Activated T-helper 1 cell treated with anti-CD3 and anti-CD28 coated beads, Interleukin-2, amount 50 U/mL, for 16 hours (primary cell): ENCODE measurements at places on chromosomes 4 and X.

GRCh38 chrX:39318506-39319343 is 517.5 kb downstream of the MID1IP1 start:
- DNase-seq, result no peak

GRCh38 chr4:157792716-157793115 is 380.1 kb downstream of the GASK1B start:
- no peak for DNase-seq

DNA sequence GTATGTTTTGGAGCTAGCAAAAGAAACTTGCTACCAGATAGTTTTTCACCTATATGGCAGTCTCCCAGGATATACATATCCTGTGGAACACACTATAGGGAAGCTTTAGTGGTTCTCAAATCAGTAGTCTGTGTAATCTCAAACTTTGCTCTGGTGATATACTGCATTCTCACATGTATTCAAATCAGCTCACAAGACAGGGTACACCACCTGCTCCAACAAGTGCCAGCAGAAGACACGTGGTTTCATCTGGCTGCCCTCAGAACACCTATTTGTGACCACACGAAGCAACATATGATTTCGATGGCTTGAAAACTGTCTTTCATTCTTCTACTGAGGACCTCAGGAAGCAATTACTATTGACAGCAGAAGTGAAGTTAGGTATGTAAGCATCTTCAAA is 37.7 kb downstream of the BCLAF3 start:
- no peak for DNase-seq

DNA sequence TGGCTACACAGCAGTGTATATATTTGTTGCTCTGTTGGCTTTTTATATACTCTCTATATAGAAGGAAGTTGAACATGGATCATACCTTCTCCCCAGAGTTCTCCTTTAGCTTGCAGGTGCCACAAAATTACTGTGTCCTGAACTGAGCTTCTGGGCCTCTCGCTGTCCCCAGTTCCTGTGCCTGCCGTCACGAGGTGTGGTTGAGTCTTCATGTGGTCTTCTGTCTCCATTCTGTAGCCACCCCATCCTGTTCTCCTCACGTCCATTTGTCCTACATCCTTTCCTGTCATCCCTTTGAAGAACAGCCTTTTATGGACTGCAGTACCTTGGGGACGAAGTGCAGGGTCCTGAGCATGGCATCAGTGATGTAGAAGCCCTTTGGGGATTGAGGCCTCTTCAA is 14.5 kb downstream of the TMEM131L start:
- no peak for DNase-seq

GRCh38 chr4:28784188-28784587 is 1923.5 kb downstream of the STIM2 start:
- DNase-seq, result no peak

GRCh38 chrX:118974088-118974907 is at the start of gene LONRF3:
TSS of gene LONRF3 (plus strand) at chrX:118974618. CDS start at chrX:118974781, 163 bp downstream.
- peak; percentile 19 for DNase-seq

- DNase-seq, result no peak
These were observed 37.8 kb downstream of the SMS start for GRCh38 chrX:21978346-21978745.

GRCh38 chr4:7241597-7242125 is 49.3 kb downstream of the SORCS2 start:
- DNase-seq, result no peak

- DNase-seq, result no peak
These were observed 167.5 kb downstream of the ADGRA3 start for GRCh38 chr4:22348410-22348809.

DNA sequence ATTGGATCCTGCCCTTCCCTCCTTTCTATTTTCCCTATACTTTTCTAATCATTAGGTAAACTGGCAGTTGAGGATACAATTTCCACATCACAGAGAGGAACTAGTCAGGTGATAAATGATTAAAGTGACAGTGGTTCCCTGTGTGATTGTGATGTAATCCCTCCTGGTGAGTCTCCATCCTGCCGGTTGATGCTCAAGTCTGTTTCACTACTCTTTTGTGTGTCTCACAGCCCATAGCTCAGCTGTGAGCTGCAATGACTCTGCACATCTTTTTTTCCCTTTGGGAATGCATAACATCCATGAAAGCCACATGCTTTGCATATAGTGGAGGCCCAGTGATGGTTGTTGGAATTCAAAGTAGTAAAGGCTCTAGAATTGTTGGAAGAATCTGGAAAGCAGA is 60.4 kb downstream of the CCNI start:
- no peak for DNase-seq

DNA sequence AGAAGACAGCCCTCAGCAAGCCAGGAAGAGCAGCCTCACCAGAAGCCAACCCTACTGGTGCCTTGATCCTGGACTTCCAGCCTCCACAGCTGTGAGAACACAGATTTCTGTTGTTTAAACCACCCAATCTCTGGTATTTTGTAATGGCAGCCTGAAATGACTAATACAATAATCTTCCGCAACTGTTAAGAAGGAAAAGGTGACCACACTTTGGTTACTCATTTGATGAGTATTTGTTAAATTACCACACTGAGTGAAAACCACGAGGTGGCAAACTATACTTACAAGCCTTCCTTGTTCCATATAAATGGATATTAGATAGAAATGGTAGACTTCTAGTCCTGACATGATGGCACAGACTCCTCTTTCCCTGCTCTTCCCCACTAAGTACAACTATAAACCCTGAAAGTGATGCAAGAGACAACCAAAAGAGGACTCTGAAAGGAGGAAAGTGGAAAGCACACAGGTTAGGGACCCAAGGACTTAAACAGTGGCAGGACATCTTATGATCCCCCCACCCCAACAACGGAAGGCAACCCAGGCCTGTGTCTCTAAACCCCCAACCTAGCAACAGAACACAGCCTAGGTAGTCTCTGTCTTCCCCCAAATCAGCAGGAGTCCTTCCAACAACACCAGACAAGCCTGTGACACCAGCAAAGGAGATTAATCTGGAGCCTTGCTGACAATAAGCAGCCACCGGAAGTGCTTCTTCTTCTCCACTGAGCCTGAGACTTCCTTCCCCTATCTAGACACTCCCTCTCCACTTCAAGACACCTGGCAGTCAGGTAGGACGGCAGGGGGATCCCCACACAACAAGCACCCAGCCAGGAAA is 12.3 kb downstream of the ZNF182 start:
- DNase-seq, result no peak

- peak; percentile 5 for DNase-seq
These were observed 58.6 kb upstream of the PAGE1 start for GRCh38 chrX:49754233-49754857.

- no peak for DNase-seq
These were observed 284.9 kb downstream of the RPA4 start for GRCh38 chrX:97168646-97169045.

DNA sequence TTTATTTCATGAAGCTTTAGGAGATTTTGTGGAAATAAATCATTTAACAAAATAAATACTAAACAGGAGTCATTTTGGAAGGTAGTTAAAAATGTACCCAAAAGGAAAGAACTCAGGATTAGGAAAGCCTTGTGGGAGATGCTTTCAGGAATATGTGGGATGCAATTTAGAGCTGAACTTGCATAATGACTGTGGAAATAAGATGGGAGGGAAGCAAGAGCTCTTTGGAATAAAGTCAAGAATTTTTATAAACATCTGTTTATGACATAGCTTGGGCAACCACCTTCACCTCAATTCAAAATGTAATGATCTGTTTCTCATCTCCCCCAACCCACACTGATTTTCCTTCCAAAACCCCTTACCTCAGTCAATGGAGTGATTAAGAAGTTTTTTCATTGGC is 623.8 kb downstream of the FAT4 start:
- DNase-seq, result no peak

DNA sequence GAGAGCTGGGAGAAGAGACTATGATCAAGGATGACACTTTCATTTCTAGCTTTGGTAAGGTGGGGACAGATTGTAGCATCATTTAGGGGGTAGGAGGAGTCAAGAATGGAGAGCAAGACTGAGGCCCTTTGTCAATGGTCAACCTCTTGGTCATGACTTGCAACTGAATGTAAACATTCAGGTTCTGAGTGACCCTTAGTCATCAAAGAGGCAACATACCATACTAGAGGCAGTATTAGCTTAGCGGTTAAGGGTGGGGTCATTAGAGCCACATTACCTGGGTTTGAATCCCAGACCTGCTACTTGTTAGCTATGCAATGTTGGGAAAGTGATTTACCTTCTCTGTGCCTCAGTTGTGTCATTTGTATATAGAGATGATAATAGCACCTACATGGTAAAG is 76.5 kb downstream of the MED28 start:
- DNase-seq, result no peak

DNA sequence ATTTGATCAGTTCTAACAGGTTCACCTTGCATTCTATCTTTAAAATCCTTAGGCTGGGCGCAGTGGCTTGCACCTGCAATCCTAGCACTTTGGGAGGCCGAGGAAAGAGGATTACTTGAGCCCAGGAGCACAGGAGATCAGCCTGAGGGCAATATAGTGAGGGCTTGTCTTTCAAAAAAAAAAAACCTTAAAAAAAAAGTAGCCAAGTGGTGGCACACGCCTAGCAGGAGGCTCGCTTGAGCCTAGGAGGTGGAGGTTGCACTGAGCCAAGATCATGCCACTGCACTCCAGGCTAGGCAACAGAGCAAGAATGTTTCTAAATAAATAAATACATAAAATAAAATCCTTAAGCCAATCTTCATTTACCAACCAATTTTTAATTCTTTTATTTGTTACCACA is 75.6 kb downstream of the PRSS12 start:
- no peak for DNase-seq
